HAP-1 (cell line): ENCODE measurements at places on chromosomes 1 and 21.
A peak's percentile ranks its signal among the peaks of the same experiment; 100 is the strongest.

- peak; percentile 17 for DNase-seq
Observed at GRCh38 chr1:34929853-34930701, 627 bp upstream of the DLGAP3 start.

- no peak for DNase-seq
Observed at GRCh38 chr1:205374210-205375078, 17.7 kb upstream of the KLHDC8A start.

DNA sequence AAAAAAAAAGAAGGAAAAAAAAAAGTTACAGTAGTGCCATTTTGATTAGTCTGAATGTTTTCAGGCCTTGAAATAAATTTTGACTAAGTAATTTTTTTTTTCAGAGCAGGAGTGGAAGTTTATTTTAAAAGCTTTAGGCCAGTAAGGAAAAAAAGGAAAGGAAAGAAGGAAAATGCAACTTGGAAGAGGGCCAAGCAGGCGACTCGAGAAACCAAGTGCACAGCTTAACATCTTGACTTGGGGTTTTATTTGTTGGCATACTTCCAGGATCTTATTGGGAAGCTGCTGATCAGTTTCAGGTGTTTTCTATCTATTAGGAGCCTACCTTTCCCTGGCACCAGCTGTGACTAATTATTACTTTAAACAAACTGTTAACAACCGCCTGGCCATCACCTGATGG, 41.7 kb downstream of the ATF3 start:
- DNase-seq: no peak

DNA sequence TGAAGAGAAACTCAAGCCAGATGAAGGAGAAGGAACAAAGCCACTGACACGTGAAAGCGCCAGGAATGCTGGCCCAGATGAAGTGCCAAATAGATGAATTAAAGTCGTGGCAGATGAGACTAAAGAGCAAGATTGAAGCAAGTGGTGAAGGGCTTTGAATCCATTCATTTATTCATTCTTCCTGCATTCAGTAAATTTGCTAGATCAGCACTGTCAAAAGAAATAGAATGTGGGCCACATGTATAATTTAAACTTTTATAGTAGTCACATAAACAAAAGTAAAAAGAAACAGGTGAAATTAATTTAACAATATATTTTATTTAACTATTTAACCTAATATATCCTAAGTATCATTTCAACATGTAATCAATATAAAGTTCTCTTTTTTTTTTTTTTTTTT, 135.6 kb downstream of the ZZZ3 start:
- DNase-seq: no peak

- DNase-seq: no peak
Observed at GRCh38 chr1:7650801-7651200, 120.3 kb upstream of the VAMP3 start.

GRCh38 chr1:186865253-186865652, 36.5 kb downstream of the PLA2G4A start:
- DNase-seq: no peak

DNA sequence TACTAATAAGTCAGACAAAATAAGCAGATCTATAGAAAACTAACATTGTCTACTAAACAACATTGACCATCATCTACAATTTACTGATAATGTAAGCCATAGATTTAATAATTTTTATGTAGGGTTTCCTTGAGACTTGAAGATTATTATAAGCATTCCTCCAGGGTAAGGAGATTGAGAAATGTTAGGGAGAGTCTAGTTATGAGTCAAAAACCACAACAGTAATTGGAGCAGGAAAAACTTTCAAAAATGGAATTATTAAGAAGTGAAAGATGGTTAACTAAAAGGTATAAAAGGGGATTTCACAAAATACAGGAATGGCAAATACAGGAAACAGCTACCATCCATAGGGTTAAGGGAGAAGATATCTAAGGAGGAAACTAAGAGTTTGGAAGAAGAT, 12.4 kb upstream of the UHMK1 start:
- DNase-seq: no peak

DNA sequence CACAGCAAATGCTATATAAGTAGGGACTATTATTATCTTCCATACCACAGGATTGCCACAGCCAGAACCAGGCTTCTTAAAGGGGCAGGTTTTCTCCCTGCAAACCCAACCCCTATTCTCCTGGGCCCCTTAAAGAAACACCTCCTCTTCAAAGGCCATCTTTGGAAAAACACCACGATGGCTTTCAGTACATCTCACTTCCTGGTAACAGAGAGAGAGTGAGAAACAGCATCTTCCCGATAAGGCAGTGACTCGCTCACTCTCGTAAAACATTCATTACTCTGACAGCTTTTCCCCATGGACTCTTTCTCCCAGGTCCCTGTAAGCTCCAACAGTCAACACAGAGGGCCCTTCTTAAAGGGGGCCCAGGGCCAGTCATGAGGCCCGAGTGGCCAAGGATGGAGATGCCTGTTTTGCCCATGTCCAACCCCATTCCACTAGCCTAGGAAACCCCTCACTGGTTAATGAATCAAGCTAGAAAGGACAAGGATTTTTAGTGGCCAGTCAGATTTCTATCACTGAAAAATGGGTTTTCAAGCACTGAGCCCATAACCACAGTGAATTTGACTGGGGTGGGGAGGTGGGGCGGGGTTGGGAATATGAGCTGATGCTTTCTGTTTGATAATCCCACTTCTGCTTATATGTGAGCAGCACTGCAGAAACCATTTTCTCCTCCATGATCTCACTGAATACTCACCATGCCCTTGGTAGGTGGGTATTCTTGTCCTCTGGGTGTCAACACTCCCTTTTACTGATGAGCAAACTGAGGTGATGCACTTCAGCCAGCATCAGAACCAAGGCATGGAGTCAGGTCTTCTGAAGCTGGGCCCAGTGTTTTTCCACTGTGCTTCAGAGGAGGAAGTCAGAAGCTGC, 3.6 kb upstream of the NAV1 start:
- no peak for DNase-seq

DNA sequence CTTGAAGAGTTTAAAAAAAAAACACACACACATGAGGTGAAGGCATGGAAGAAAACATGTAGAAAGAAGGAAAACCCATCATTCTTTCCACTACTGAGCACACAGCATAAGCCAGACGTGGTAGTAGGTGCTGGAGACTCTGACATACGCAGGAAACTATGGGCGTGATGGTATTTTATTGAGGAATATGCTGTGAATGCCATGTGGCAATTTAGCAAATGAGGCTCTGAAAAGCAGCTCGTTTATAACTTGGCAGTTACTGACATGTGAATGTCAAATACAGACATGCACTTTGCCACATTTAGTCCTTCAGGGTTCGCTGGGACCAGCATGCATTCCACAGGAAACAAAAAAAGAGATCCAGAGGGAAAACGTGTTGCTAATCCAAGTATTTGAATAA, 74.3 kb upstream of the IFNAR2 start:
- no peak for DNase-seq

- no peak for DNase-seq
Observed at GRCh38 chr1:94081566-94082344, 39.2 kb downstream of the ABCA4 start.

GRCh38 chr1:243542739-243543415, 287.0 kb downstream of the SDCCAG8 start:
- no peak for DNase-seq

GRCh38 chr1:170665629-170666028, 1.7 kb downstream of the PRRX1 start:
- DNase-seq: no peak

DNA sequence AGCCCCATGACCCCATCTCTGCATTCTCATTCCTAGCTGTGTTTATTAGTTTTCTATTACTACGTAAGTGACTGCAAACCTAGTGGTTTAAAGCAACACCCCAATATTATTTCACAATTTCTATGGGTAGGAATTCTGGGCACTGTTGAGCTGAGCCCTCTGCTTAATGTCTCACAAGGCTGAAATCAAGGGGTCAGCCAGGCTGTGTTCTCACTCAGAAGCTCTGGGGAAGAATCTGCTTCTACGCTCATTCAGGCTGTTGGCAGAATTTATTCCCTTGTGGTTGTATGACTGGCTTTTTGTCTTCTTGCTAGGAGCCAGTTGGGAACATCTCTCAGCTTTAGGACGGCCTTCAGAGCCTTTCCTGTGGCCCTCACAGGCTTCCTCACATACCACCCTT, 181.0 kb downstream of the GIPC2 start:
- DNase-seq: no peak

DNA sequence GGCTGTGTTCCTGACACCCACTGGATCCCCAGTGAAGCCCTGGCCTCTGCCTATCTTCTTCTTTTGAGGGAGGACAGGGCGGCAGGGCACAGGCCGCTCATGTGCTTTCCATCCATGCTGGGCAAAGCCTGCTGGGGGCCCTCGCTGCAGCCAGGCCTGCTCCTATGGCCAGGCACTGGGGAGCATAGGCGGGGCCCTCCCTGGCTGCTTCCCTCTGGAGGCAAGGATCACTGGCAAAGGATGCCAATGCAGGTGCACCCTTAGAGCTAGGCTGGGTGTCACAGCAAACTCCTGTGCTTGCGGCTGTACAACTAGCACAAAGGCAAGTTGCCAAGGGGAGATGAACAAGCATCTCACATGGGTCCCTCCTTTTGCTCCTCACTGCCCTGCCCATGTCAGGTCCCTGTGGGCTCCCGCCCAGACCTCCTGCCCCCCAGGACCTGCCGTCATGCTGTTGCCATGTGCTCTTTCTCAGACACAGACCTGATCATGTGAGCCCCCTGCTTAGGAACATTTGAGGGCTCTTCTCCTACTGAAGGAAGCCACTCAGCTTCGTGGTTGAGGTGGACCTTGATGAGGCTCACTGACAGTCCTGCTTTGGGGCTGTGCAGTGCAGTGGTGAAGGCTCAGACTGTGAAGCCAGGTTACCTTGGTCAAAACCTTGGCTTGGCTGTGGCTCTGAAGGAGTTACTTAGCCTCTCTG, 393.6 kb downstream of the PTPRU start:
- DNase-seq: no peak

DNA sequence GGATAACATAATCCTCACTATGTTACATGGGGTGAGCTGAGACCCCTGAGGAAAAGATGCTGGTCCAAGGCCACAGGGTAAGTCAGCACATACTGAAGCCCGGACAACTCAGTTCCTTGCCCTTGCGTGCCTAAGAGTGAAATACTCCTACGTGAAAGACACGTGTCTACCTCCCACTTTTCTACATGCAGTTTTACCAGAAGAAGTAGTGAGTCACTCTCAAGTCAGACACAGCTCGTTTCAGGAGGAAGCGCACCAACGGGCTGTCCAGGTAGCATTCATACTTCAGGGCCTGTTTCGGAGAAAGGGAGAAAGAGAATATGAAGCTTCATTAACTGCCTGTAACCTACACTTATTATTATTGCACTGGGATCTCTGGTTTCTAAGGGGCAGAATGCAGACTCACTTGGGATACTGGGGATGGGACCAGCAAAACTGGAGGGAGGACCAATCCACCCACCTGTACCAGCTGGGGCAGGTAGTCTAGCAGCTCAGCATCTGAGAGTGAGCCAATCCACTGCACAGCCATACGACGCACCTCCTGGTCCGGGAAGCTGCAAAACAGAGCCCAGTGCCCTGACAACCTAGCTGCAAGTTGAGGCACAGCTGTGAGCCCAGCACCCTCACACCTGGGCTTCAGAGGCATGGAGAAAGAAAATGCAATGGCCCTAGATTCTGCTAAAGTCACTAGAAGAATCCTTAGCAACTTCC, 32.4 kb upstream of the PPP1R15B start:
- DNase-seq: no peak

GRCh38 chr1:94776474-94776873, 43.7 kb upstream of the SLC44A3 start:
- no peak for DNase-seq

DNA sequence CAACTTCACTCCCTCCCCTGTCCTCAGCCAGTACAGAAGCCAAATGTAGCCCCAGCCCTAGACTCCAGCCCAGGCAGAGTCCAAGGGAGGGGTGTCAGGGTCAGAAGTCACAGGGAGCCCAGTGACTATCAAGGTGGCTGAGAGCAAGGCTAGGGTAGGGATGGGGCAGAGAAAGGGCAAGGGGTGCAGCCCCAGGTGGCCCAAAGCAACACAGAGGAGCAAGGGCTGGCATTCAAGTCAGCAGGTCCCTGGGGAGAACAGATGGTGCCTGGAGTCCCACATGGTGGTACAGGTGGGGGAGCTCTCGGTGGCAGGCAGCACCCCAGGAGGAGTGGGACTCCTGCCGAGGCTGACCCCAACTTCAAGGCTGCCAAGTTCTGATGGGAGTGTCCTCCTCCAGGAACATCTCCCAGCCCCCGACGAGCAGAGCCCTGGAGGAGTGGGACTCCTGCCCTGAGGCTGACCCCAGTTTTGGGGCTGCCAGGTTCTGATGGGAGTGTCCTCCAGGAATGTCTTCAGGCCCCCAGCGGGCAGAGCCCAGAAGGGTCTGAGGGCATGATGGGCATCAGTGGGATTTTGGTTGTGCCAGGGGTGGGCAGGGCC, 3.7 kb upstream of the DVL1 start:
- no peak for DNase-seq

GRCh38 chr1:232621050-232621449, 8.9 kb downstream of the SIPA1L2 start:
- no peak for DNase-seq

- peak; percentile 11 for DNase-seq
Observed at GRCh38 chr1:62840555-62840954, 56.6 kb downstream of the ATG4C start.
